Lower lobe of right lung (tissue), 2 donors: ENCODE measurements at places on chromosomes 1 and 21. TPM values are rescaled to one million over a fixed set of nuclear protein-coding genes. Genes with fewer than 3 reads are reported as not detected.

DNA sequence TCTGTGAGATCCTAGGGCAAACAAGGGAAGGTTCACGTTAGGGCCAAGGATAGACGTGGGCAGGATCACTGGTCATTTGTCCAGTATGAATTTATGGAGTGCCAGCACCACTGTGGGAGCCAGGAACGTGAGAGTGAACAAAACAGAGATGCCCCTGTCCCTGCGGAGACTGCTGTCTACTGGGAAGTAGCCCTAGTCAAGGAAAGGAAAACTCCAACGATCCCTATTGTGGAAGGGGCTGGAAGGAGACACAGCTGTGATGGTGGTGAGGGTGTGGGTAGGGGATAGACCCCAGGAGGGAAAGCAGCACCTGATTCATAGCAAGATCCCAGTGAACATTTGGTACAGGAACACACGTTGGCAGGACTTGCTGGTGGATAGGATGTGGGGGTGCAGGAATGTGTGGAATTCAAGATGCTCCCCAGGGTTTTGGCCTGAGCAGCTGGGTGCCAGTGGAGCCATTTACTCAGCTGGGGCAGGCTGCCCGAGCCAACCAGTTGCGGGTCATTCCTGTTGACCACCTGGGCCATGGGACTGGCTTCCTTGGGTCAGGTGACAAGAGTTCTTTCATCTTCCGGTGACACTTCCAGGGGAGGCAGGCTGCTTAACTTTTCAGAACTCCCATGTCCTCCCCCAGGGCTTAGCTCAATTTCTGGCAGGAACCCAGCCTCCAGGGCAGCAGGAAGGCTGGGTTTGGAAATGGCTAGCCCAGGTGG is 1.2 kb upstream of the ATP13A2 start:
- H3K27ac ChIP-seq, result no peak overlapping the region
- DNase-seq, result peak; percentile 20
- H3K4me1 ChIP-seq, result peaks cover 37% of the 10 kb centered on the region
- no peaks in the 10 kb centered on the region for H3K27me3 ChIP-seq
- peaks cover 4% of the 10 kb centered on the region for H3K36me3 ChIP-seq

DNA sequence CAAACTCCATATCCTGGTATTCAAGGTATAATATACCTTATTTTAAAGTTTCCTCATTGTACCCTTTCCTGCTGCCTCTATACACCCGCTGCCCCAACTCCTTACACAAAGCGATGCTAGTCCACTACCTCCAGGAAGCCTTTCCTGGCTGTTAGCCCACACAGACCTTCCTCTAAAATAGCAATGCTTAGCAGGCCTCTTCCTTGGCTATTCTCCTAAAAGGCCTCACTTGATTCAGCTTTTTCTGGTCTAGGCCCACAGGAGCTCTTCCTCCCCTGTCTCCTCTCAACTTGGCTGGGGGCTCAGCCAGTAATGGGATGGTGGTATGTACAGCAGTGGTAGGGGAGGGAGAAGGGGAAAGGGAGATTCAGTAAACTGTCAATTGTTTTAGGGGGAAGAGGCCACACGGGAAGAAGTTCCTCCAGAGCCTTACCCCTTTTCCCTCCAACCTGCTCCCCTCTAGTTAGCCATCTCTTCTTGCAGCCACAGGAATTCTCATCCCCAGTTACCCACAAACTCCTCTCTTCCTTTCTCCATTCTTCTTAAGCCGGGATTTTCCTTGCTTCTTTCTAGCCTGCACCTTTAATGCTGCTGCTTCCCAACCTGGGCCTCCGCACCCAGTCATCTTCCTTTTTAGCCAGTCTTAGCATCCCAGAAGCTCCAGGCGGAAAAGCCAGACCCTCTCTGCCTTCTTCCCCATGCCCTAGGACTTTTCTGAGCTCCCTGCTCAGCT is 2.6 kb downstream of the LRRC41 start:
- peaks cover 43% of the 10 kb centered on the region for H3K4me1 ChIP-seq
- no peaks in the 10 kb centered on the region for H3K27me3 ChIP-seq
- peak overlapping the region; percentile 99 for H3K27ac ChIP-seq
- peak overlapping the region; percentile 98 for H3K4me3 ChIP-seq
- no peak for DNase-seq

- peaks cover 16% of the 10 kb centered on the region for H3K4me1 ChIP-seq
- no peak for DNase-seq
- H3K27ac ChIP-seq, result no peak overlapping the region
- H3K4me3 ChIP-seq, result no peak overlapping the region
- peaks cover 31% of the 10 kb centered on the region for H3K36me3 ChIP-seq
- H3K27me3 ChIP-seq, result no peaks in the 10 kb centered on the region
Measured at GRCh38 chr21:26834181-26834905, 10.9 kb downstream of the ADAMTS1 start.

The SAMSN1 gene
- 21.5 TPM for total RNA-seq

The KLHDC8A gene
- 0.97 TPM for total RNA-seq

DNA sequence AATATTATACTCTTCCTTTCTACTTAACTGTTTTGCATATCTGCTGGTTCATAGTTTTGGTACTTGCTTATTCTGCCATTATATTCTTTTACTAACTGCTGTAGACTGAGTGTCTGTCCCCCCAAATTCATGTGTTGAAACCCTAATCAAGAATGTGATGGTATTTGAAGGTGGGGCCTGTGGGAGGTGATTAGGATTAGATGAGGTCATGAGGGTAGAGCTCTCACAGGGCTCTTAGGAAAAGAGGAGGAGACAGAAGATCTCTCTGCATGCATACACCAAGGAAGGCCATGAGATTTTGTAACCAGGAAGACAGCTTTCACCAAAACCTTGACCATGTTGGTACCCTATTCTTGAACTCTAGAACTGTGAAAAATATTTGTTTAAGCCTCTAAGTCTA is 354.1 kb upstream of the B3GALT2 start:
- no peaks in the 10 kb centered on the region for H3K36me3 ChIP-seq
- H3K4me1 ChIP-seq, result no peaks in the 10 kb centered on the region
- no peak overlapping the region for H3K27ac ChIP-seq
- no peaks in the 10 kb centered on the region for H3K27me3 ChIP-seq
- DNase-seq, result no peak
- H3K4me3 ChIP-seq, result no peak overlapping the region

- H3K27ac ChIP-seq, result no peak overlapping the region
- no peaks in the 10 kb centered on the region for H3K27me3 ChIP-seq
- H3K4me1 ChIP-seq, result no peaks in the 10 kb centered on the region
- DNase-seq, result no peak
Measured at GRCh38 chr1:68938051-68938666, 441.3 kb upstream of the DEPDC1 start.

The CYP4Z1 gene
- total RNA-seq, result 1.4 TPM

GRCh38 chr1:28779751-28780408 is 32.1 kb upstream of the OPRD1 start:
- peaks cover 2% of the 10 kb centered on the region for H3K4me1 ChIP-seq
- no peak overlapping the region for H3K4me3 ChIP-seq
- no peak overlapping the region for H3K27ac ChIP-seq
- H3K27me3 ChIP-seq, result no peaks in the 10 kb centered on the region

GRCh38 chr1:233299450-233299849 is 3.9 kb upstream of the PCNX2 start:
- H3K4me3 ChIP-seq, result no peak overlapping the region
- H3K4me1 ChIP-seq, result peaks cover 8% of the 10 kb centered on the region
- no peak overlapping the region for H3K27ac ChIP-seq

GRCh38 chr1:4581807-4582206 is 72.6 kb upstream of the AJAP1 start:
- no peaks in the 10 kb centered on the region for H3K4me1 ChIP-seq
- peaks cover 39% of the 10 kb centered on the region for H3K27me3 ChIP-seq
- no peak for DNase-seq
- no peak overlapping the region for H3K27ac ChIP-seq
- no peak overlapping the region for H3K4me3 ChIP-seq

DNA sequence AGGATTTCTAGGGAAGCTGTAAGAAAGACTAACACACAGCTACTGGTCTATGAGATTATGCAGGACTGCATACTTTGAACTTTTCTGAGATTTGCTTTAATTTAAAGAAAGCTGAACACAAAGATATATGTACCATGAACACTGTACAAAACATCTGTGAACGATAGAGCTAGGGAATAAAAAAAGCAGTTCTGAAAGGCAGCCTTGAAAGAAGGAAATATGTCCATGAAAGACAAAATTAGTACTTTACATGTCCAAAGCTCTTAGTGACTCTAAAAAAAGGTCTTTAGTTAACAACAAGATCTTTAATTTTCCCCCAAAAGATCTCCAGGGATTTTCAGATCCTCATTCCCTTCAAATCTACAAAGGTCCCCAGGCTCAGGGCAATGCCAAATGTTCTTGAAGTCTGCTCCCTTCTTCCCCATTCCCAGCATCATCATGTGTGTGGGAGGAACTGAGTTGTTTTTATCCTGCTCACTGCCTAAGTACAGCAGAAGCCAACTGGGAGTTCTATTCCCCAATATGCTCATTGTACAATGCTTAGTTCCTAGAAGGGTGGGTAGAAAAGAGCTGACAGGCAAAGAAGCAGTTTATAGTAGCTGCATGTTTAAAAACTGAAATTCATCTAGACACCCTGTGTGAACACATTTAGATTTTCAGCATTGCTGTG is 60.1 kb upstream of the PTCH2 start:
- H3K4me3 ChIP-seq, result no peak overlapping the region
- H3K27me3 ChIP-seq, result no peaks in the 10 kb centered on the region
- H3K36me3 ChIP-seq, result no peaks in the 10 kb centered on the region
- no peaks in the 10 kb centered on the region for H3K4me1 ChIP-seq
- no peak overlapping the region for H3K27ac ChIP-seq

The OTUD3 gene
- total RNA-seq, result 11.5 TPM

The KCNT2 gene
- total RNA-seq, result 3.7 TPM

GRCh38 chr21:40351006-40351405 is 483.8 kb downstream of the PCP4 start:
- H3K36me3 ChIP-seq, result no peaks in the 10 kb centered on the region
- no peak for DNase-seq
- H3K4me3 ChIP-seq, result no peak overlapping the region
- H3K27me3 ChIP-seq, result no peaks in the 10 kb centered on the region
- no peaks in the 10 kb centered on the region for H3K4me1 ChIP-seq

The LEFTY1 gene
- total RNA-seq, result not detected

DNA sequence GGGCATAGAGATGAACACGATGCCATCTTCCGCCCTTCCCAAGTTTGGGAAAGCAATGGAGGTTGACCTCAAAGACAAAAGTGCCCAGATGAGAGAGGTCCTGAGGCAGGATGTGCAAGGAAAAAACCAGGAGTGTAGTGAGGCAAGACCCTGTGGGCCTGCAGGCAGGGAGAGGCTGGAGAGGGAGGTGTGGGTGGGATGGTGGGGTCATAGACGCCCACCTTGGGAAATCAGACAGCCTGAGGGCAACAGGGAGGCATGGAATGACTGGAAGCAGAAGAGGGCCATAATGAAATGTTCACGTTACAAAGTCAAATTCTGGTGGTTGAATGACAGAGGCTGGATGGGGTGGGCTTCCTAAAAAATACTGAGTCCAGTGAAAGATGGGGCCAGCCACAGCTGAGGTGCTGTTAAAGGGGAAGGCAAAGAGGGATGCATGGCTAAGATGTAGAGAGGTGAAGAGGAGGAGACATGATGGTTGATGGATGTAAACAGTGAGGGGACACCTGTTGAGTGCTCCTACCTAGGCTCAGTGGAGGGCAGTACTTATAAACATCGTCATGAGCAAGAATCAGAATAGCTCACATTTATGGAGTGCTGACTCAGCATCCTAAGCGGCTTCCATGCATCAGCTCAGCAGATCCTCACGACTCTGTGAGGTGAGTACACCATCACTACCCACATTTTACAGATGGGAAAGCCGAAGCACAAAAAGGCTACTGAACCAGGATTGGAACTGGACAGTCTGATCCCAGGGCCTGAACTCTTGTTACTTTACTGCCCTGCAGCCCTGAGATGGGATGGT is 42.0 kb downstream of the GRIK3 start:
- peaks cover 10% of the 10 kb centered on the region for H3K4me1 ChIP-seq
- H3K27me3 ChIP-seq, result no peaks in the 10 kb centered on the region
- no peak for DNase-seq

DNA sequence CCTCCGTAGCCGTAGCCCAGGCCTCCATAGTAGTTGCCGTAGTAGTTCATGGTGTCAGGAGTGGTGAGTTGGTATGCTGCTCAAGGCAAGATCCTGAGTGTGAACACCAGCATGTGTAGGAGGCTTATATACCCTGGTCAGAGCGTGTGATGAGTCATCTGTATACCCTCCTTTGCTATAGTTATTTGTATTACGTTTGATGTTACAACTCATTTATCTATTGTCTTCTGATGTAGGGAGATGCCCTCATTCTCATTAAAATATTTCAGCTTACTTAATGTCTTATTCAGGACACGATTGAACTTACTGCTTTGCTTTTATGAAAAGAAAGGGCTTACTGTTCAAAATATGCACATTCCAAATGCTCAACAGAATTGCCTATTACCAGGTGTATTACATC is at the start of gene KRTAP19-5:
TSS of gene KRTAP19-5 (minus strand) at position 101 of the 400 bp plus-strand sequence. CDS start at position 50, 51 bp downstream.
- no peak within 1 kb of the TSS for H3K4me3 ChIP-seq
- H3K36me3 ChIP-seq, result no peaks in the 10 kb centered on the region
- no peaks in the 10 kb centered on the region for H3K4me1 ChIP-seq
- no peak within 1 kb of the TSS for H3K27ac ChIP-seq
- H3K27me3 ChIP-seq, result no peaks in the 10 kb centered on the region
- no peak for DNase-seq

GRCh38 chr1:240650877-240651276 is 38.9 kb upstream of the GREM2 start:
- DNase-seq, result no peak
- no peak overlapping the region for H3K27ac ChIP-seq
- no peaks in the 10 kb centered on the region for H3K27me3 ChIP-seq
- no peaks in the 10 kb centered on the region for H3K36me3 ChIP-seq
- H3K4me1 ChIP-seq, result no peaks in the 10 kb centered on the region

DNA sequence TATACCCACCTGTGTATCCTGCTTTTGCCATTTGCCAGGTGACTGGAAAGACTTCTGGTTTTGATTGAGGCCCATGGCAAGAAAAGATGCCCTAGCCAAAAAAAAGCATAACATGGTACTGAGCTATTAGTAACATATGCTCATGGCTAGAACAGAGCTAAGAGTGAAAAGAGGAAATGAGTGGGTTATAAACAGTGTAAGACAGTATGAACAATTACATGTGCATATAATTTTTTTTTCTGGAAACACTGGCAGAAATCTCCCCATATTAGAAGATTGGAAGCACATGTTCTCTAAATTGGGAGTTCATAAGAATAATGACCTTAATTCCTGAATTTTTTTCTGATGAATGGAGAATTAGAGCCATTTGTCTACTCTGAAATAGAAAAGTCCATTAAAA is 41.2 kb upstream of the PDC start:
- H3K4me3 ChIP-seq, result no peak overlapping the region
- H3K27me3 ChIP-seq, result no peaks in the 10 kb centered on the region
- no peaks in the 10 kb centered on the region for H3K4me1 ChIP-seq
- no peak for DNase-seq
- H3K36me3 ChIP-seq, result no peaks in the 10 kb centered on the region
- no peak overlapping the region for H3K27ac ChIP-seq

DNA sequence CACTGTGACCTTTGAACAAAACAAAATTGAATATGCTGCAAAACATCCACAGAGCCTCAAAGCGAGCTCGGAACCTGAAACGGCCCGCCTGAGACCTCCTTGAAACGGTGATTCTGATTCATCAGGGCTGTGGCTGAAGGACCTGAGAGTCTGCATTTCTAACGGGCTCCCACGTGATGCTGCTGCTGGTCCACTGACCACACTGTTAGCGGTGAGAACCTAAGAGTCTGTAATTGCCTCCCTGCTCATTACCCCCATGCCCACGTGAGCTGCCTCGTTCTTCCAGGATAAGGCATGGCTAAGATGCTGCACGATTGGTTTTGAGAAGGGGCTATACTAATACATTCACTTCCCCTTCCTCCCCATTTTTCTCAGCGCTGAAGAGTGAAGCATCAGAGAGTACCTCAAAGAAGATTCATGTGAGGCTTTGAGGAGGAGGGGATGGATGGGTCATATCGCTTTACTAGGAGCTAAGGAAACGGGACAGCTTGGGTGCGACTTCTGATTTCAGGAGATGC is 9.7 kb downstream of the TLR5 start:
- peak overlapping the region; percentile 50 for H3K4me3 ChIP-seq
- no peaks in the 10 kb centered on the region for H3K27me3 ChIP-seq
- no peak for DNase-seq
- no peaks in the 10 kb centered on the region for H3K36me3 ChIP-seq
